ENCODE measurements at places on chromosomes 7 and 10.

- H3K4me1 ChIP-seq = no peaks in the 10 kb centered on the region
- no peak overlapping the region for H3K4me3 ChIP-seq
- no peak overlapping the region for H3K27ac ChIP-seq
- no peak for DNase-seq
- no peaks in the 10 kb centered on the region for H3K36me3 ChIP-seq
These were observed 16.1 kb downstream of the MYO1G start for GRCh38 chr7:44962483-44963251.

DNA sequence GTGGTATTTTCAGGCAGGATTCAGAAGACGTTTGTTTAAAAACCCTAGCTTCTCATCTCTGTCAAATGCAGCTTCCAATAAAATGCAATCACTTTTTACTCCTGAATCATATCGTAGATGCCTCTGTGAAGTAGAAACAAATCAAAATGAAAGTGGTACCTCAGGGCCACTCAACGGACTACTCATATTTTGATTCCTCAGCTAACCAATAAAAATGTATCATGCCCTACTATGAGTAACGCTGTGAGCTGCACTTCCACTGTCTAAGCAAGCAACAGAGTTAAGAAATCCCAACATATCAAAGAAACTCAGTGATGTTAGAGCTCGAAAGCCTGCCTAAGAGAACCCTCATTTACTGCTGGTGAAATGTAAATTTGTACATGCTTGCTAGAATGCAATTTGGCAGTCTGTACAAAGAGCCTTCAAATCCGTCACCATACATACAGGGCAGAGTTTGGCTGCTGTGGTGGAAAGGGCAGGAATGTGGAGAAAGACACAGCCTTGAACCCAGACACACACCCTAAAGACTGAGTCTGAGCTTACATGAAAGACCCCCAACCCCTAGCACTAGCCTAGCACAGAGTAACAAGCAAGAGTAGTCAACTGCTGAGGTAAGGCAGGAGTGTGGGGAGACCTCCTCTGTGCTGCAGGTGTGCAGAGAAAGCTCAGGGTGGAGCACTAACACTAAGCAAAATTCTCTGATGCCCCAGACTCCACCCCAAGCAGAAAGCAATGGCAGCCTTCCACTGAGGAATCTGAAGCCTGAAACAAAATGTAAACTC is 151.5 kb downstream of the ANK3 start:
- no peak for DNase-seq
- no peaks in the 10 kb centered on the region for H3K27me3 ChIP-seq
- H3K4me1 ChIP-seq = peaks cover 7% of the 10 kb centered on the region
- H3K27ac ChIP-seq = no peak overlapping the region
- H3K4me3 ChIP-seq = no peak overlapping the region

DNA sequence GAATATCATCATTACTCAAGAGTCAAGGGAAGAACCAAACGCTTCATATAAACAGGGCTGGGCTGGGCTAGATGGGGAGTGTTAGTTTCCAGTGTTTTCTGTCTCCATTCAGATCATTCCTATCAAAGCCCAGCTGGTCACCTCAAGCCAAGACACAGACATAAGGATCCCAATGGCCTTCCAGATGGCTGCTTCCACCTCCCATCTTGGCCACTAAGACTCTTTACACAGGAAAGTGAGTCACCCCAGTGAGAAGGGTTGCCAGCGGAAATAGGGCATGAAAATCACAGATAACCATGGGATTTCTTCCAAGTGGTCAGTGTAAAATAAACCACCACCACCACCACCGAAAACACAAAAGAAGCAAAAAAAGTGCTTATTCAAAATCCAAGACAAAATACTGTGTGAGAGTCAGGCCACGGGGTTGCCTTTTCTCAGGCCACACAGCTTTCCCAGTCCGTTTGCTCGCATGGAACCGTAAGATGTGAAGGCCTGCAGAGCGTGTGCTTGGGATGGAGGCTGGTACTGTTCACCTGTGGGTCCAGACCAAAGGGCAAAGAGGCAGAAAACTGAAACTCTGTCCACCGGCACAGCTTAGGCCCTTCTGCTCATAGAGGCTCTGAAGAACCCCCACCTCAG is 5.6 kb downstream of the PRSS2 start:
- DNase-seq = no peak
- H3K4me3 ChIP-seq = no peak overlapping the region
- no peak overlapping the region for H3K27ac ChIP-seq
- no peaks in the 10 kb centered on the region for H3K36me3 ChIP-seq
- H3K27me3 ChIP-seq = peaks cover 34% of the 10 kb centered on the region

GRCh38 chr10:96578022-96578421 is 8.8 kb downstream of the TM9SF3 start:
- H3K36me3 ChIP-seq = peaks cover 15% of the 10 kb centered on the region
- H3K27me3 ChIP-seq = no peaks in the 10 kb centered on the region
- H3K27ac ChIP-seq = no peak overlapping the region
- no peak for DNase-seq

DNA sequence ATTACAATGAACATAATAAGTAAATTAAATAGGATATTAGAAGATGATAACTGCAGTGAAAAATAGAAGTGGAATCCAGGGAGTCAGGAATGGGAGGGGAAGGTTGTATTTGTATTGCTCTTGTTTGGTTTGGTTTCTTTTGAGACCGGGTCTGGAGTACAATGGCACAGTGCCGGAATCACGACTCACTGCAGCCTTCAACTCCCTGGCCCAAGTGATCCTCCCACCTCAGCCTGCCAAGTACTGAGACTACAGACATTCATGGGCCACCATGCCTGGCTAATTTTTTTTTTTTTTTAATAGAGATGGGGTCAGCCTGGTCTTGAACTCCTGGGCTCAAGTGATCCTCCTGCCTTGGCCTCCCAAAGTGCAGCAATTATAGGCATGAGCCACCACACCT is 59.9 kb upstream of the LRRC4 start:
- DNase-seq = no peak
- H3K27ac ChIP-seq = no peak overlapping the region
- H3K36me3 ChIP-seq = peaks cover 12% of the 10 kb centered on the region
- H3K4me1 ChIP-seq = peaks cover 11% of the 10 kb centered on the region
- H3K4me3 ChIP-seq = no peak overlapping the region
- H3K27me3 ChIP-seq = no peaks in the 10 kb centered on the region

DNA sequence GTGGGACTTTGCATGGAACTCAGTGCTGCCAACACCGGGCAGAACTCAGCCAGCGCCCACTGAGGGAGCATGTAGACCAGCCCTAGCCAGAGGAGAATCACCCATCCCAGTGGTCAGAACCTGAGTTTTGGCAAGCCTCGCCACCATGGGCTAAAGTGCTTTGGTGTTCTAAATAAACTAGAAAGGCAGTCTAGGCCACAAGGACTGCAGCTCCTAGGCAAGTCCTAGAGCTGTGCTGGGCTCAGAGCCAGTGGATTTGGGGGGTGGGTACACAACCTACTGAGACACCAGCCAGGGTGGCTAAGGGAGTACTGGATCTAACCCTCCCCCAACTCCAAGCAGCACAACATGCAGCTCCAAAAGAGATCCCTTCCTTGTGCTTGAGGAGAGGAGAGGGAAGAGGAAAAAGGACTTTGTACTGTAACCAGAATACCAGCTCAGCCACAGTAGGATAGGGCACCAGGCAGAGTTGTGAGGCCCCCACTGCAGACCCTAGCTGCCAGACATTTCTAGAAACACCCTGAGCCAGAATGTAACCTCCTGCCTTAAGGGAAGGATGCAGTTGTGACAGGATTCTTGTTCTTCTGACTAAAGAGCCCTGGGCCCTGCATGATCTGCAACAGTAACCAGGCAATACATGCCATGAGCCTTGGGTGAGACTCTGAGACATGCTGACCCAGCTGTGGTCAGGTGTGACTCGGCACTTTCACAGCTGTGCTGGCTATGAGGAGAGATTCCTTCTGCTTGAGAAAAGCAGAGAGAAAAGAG is 24.4 kb downstream of the GSDME start:
- DNase-seq = no peak
- H3K4me1 ChIP-seq = no peaks in the 10 kb centered on the region
- no peak overlapping the region for H3K4me3 ChIP-seq
- H3K27me3 ChIP-seq = no peaks in the 10 kb centered on the region
- peaks cover 18% of the 10 kb centered on the region for H3K36me3 ChIP-seq
- peak overlapping the region; percentile 16 for H3K27ac ChIP-seq

DNA sequence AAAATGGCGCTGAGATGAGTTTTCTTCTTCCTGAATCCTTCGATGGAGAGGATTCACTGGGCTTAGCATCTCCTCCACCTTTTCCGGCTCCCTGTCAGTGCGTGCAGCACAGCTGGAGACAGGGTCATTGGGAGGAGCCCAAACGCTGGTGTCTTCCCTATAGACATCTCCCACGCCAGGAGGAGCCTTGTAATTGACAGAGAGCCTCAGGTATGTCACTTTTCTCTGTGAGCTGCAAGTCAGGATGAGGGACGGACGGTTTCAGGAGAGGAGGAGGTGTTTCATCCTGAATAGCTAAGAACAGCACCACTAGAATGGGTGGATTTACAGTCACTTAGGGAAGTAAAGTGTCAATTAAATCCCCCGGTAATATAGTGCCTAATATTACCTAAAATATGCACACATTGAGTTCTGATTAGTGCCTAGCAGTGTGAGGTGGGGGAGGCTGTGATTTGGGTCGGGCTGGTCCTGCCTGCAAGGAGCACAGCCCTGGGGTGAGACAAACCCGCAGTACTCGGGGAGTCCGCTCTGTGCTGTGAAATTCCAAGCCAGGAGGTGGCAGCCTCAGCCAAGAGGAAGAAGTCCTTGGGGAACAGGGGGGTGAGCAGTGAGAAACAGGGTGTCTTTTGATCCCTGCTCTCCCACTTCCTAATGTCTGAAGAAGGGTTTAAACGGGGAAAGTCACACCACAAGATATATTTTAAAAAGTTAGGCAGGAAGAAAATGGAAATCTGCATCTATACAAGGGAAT is 28.2 kb downstream of the IL15RA start:
- H3K36me3 ChIP-seq = no peaks in the 10 kb centered on the region
- no peak overlapping the region for H3K27ac ChIP-seq
- peak; percentile 38 for DNase-seq
- peaks cover 5% of the 10 kb centered on the region for H3K4me1 ChIP-seq
- H3K27me3 ChIP-seq = peaks cover 15% of the 10 kb centered on the region

DNA sequence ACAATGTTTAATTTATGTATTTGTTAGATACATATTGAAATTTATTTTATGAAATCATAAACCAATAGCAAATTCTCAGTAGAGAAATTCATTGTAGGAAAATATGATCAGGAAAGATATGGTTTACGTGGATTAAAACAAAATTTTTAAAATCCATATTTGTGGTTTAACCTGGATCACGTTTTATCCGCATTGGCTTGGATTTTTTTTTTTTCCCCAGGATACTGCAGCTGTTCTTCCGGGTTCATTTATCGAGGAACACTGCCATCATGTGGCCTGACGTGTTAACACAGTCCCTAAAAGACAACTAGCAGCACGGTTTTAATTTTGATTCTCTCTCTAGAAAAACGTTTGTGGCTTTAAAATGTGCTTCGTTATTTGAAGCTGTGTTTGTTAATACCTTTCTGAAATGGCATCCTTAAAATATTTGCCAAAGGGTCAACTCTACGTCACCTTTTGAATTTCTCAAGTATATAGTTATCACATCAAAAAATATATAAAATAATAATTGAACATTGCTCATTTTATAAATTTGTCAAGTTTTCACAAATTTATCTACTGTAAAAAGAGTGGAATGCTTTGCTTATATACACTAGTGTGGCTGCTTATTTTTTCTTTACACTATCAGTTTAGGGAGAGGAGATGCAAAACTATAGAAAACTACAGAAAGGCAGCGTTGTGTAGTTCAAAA is 8.7 kb upstream of the ASB4 start:
- peak; percentile 54 for DNase-seq
- H3K36me3 ChIP-seq = no peaks in the 10 kb centered on the region
- H3K4me3 ChIP-seq = peak overlapping the region; percentile 54
- no peaks in the 10 kb centered on the region for H3K27me3 ChIP-seq
- H3K4me1 ChIP-seq = peaks cover 78% of the 10 kb centered on the region

- H3K27ac ChIP-seq = no peak overlapping the region
- H3K4me1 ChIP-seq = peaks cover 11% of the 10 kb centered on the region
- H3K4me3 ChIP-seq = no peak overlapping the region
These were observed 290.7 kb upstream of the KIAA1217 start for GRCh38 chr10:23918090-23918723.

DNA sequence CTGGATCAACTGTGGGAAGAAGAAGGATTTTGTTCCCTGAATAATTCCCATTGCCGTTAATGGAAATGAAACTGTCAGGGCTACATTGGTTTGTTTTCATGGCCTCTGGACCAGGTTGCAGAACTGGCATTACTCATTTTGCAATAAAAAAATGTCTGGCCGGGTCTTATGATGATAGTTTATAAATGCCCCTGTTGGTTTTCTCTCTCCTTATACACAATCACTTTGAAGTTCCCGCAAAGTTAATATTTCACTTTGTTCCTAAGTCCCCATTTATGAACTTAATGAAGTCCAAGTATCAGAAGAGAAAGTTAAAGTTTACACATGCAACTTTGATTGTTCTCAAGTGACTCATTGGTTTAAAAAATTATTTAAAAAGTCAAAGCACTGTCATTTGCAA is 150.7 kb upstream of the PRR15 start:
- no peaks in the 10 kb centered on the region for H3K36me3 ChIP-seq
- DNase-seq = no peak
- H3K4me1 ChIP-seq = peaks cover 6% of the 10 kb centered on the region
- no peak overlapping the region for H3K4me3 ChIP-seq
- no peaks in the 10 kb centered on the region for H3K27me3 ChIP-seq

- H3K27me3 ChIP-seq = no peaks in the 10 kb centered on the region
- peaks cover 25% of the 10 kb centered on the region for H3K4me1 ChIP-seq
- H3K4me3 ChIP-seq = peak overlapping the region; percentile 41
These were observed 2.9 kb upstream of the ATP6V0E2 start for GRCh38 chr7:149870701-149871483.

DNA sequence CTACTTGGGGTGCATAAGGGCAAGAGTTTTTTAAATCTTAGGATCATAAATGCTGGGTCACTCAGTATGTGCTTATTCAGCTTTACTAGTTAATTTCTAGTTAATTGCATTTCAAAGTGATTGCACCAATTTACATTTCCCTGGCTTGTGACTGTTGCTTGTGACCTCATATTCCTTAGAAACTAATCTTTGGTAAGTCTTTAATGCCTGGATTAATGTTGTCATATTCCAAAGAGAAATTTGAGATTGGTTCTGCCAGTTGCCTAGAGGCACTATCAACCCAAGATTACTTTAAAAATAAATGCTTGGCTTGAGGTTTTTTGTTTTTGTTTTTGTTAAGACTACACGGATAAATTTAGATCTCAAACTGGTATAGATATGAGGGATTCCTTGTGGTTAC is 103.1 kb downstream of the ANK3 start:
- DNase-seq = no peak
- no peak overlapping the region for H3K27ac ChIP-seq
- H3K36me3 ChIP-seq = no peaks in the 10 kb centered on the region
- no peaks in the 10 kb centered on the region for H3K27me3 ChIP-seq
- H3K4me3 ChIP-seq = no peak overlapping the region

GRCh38 chr10:112168733-112169132 is 14.8 kb downstream of the GPAM start:
- no peaks in the 10 kb centered on the region for H3K4me1 ChIP-seq
- no peak overlapping the region for H3K27ac ChIP-seq
- DNase-seq = no peak
- no peak overlapping the region for H3K4me3 ChIP-seq
- H3K36me3 ChIP-seq = peaks cover 20% of the 10 kb centered on the region
- H3K27me3 ChIP-seq = no peaks in the 10 kb centered on the region

GRCh38 chr7:66948480-66949109 is 27.6 kb downstream of the TMEM248 start:
- H3K27ac ChIP-seq = no peak overlapping the region
- no peaks in the 10 kb centered on the region for H3K27me3 ChIP-seq
- no peak for DNase-seq
- H3K4me3 ChIP-seq = no peak overlapping the region
- H3K4me1 ChIP-seq = no peaks in the 10 kb centered on the region
